ENCODE measurements at places on chromosomes 4 and X.

DNA sequence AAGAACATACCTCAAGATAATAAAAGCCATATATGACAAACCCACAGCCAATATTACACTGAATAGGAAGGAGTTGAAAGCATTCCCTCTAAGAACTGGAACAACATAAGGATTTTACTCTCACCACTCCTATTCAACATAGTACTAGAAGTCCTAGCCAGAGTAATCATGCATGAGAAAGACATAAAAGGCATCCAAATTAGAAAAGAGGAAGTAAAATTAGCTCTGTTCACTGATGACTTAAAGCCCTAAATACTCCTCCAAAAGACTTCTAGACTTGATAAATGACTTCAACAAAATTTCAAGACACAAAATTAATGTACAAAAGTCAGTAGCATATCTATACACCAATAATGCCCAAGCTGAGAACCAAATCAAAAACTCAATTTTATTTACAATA lies 235.7 kb downstream of the NKX6-1 start:
- no peak for DNase-seq

DNA sequence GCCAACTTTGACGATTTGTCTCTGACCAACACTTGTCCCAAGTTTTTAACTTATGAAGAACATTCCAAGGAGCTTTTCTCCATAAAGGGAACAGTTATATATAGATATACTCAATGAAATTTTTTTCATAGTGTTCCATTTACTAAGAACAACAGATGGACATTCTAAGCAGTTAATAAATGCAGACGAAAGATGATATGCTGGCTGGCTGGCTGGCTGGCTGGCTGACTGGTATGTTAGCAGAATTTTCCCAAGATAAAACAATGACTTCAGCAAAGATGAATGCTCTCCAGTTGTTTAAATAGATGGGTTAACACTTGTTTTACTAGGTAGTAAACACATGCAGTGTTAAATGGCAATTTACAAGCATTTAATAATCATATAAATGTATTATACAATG lies 62.2 kb downstream of the SPANXN3 start:
- no peak for DNase-seq

- DNase-seq: no peak
Measured at GRCh38 chrX:19606902-19607301, 91.6 kb upstream of the MAP3K15 start.

GRCh38 chr4:170398218-170398617 lies 308.5 kb upstream of the AADAT start:
- DNase-seq: no peak

- DNase-seq: peak; percentile 5
Measured at GRCh38 chr4:186021461-186022167, 47.3 kb upstream of the TLR3 start.

- peak; percentile 17 for DNase-seq
Measured at GRCh38 chrX:12657881-12658280, 133.3 kb upstream of the PRPS2 start.

GRCh38 chr4:169184686-169185085 lies 86.1 kb downstream of the SH3RF1 start:
- DNase-seq: no peak

GRCh38 chr4:184475096-184475461 lies 729 bp upstream of the IRF2 start:
- DNase-seq: peak; percentile 65

Measured in activated CD4-positive, alpha-beta T cell treated with anti-CD3 and anti-CD28 coated beads, Interleukin-2, Interleukin-6, amounts not matched to agents 100 ng/mL and 50 ng/mL, durations not matched to agents 16 hours and 8 hours (primary cell).